ENCODE measurements at places on chromosomes 5 and 9. TPM values are rescaled to one million over a fixed set of nuclear protein-coding genes. Genes with fewer than 3 reads are reported as not detected.

GRCh38 chr5:72183101-72183520 lies 75.8 kb downstream of the MAP1B start:
- DNase-seq: no peak

GRCh38 chr5:14090290-14090689 lies 52.9 kb upstream of the TRIO start:
- DNase-seq: no peak

Gene UIMC1
- polyA plus RNA-seq: 39.2 TPM

Gene HMCN2
- 11.7 TPM for polyA plus RNA-seq
